ENCODE measurements at places on chromosomes 7 and 10.

DNA sequence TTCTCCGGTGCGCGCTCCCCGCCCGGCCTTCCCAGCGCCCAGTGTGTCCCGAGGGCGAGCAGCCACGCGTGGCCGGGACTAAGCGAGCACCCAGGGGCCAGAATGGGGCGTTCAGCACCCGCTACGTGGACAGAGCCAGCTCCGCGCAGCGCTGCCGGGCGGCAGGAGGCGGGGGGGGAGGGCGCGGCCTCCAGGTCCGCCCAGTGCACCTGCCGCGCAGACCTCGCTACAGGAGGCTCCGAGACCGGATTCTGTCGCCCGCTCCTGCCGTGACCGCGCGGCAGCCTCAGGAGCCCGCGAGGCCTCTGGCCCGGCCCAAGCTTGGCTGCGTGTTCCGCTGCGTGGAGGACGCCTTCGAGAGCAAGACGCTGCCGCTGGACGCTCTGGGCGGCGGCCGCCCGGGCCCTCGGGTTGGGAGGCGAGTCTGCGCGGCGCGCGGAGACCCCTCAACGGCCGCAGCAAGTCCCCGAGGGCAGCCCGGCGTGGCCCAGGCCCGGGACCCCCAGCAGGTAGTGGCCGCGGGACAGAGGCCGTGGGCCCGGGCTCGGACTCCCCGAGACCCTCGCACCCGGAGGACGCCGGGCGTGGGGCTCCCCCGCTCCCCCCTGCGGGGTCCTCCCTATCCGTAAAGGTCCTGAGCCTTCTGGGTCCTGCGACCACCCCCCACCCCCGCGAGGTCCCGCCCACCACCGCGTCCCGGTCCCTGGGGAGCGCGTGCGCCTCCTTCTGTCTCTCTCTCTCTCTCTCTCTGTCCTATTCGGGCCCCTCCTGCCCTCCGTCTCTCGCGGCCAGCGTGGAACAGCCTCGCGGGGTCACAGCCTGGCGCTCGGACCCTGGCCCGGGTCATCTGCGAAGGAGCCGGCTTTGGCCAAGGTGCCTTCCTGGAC lies 904 bp upstream of the DPYSL4 start:
- peak; percentile 25 for DNase-seq

- DNase-seq = peak; percentile 5
Observed at GRCh38 chr10:70537398-70538194, 59.0 kb downstream of the PALD1 start.

DNA sequence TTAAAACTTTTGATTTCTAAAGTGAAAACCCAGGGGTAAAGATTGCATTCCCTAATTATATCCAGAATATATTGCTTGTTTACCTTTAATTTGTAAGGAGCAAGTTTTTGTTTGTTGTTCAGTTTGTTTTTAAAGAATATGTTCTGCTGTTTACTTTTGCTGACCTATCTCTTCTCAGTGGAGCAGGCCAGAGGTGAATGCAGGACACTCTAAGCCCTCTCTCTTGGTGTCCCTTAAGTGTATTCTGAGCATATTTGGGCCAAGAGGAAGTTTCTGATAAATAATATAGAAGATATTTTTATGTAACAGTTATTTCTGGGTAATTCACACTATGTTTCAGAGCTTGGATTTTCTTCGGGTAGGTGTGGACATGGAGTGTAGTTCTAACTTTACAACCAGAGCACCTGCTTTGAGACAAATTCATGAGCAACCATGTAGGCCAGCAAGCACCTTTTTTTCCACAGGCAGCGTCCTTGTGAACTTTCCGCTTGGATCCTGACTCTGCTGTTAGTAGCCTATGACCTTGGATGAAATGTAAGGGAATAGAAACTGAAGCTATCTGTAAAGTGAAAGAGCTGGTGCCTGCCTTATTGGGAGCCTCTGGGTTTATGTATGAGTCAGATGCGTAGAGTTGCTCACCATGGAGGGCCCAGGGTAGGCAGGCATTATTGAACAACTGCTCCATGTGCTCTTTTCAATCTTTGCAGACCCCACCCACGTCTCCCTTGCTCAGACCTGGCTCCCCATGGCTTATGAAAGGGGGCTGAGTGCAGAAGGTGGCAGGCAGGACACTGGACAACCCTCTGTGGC lies 16.1 kb downstream of the OGDH start:
- DNase-seq = no peak

- DNase-seq = no peak
Observed at GRCh38 chr7:54827734-54828133, 68.7 kb upstream of the SEC61G start.

GRCh38 chr10:58010073-58010702 lies 257.5 kb downstream of the IPMK start:
- DNase-seq = no peak

DNA sequence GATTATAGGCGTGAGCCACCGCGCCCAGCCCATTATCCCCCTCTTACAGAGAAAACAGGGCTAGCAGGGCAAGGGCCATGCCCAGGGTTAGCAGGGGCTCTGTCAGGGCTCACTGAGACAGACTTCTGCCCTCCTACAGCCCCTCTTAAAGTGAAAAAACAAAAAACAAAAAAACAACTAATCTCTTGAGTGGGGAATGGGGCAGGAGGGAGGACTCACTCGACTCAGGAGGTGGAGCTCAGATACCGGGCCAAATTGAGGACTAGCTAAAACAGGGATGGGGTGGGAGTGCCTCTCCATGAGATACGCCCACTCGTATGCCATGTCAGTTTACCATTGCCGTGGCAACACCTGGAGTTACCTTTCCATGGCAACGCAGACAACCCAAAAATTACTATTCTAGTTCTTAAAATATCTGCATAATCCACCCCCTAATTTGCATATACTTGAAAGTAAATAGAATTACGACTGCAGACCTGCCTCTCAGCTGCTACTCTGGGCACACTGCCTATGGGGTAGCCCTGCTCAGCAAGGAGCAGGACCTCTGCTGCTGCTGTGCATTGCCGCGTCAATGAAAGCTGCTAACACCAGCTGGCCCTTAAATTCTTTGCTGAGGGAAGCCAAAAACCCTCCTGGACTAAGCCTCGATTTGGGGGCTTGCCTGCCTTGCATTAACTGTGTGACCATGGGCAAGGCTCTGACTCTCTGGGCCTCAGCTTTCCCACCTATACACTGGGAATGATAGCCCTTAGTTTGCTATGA lies 13.4 kb downstream of the SSC4D start:
- no peak for DNase-seq

GRCh38 chr7:100965723-100966541 lies 3.4 kb upstream of the MUC12 start:
- no peak for DNase-seq

DNA sequence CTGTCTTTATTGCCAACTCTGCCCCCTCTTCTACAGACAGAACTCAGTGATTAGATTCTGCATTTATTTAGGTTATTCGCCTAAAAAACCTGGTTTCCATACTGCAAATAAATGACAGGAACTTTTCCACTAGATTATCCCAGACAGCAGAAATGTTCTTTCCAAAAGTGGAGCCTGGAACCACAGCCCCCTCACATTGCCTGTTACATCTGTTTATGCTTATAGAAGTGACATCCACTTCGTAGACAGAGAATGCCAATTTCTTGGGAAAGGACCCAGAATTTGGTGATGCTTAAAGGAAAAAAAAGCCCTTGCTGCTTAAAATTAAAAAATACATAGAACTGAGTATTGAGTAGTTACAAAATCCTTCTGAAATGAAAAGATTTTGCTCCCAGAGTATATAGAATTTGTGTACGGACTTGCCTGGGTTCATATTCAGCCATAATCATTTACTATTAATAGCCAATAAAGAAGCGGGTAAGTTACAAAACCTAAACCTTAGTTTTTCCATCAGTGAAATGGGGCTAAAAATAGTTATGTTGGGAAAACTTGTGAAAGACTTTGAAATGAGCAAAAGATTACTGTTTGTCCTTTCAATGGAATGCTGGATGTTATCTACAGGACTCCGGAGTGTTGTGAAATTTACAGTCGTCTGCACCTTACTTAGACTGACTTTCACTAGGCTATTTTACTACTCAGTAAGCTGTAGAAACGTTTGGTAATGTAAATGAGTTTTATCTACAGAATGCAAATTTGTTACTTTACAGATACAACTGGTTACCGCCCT lies 1.1 kb upstream of the PPP1R9A start:
- no peak for DNase-seq

DNA sequence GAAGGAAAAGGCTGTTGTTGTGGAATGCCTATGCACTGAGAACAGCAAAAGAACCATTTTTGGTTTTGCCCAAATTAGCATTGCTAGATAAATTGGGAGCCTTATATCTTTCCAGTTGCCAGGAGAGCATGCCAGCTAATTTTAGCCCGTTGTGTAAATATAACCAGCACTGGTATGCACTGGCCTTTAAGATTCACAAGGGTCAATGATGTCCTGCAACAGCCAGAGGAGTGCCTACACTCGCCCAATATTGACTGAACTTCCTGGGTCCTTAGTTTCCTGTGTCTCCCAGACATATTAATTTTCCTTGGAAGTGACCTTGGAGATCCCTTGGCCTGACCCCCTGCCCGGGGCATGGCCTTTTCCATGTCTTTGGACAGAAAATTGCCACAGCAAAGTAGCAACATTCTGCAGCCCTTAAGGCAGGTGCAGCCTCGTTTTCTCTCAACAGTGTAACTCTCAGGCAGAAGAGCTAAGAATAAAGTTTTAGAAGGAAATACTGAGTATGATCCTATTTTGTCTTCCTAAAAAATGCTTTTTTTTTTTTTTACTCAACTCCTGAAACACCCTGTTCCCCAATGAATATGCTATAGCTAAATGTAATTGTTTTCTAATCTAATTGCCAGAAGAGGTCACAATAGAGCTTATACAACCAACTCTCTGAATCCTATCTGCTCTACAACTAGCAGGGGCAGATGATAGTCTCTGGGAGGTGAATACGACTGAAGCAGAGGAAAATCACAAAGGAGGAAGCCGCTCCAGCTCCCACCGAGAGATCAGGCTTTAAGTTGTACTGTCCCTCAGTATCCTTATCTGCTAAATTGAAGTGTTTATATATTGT lies 131.9 kb upstream of the PCGF5 start:
- DNase-seq = peak; percentile 23

DNA sequence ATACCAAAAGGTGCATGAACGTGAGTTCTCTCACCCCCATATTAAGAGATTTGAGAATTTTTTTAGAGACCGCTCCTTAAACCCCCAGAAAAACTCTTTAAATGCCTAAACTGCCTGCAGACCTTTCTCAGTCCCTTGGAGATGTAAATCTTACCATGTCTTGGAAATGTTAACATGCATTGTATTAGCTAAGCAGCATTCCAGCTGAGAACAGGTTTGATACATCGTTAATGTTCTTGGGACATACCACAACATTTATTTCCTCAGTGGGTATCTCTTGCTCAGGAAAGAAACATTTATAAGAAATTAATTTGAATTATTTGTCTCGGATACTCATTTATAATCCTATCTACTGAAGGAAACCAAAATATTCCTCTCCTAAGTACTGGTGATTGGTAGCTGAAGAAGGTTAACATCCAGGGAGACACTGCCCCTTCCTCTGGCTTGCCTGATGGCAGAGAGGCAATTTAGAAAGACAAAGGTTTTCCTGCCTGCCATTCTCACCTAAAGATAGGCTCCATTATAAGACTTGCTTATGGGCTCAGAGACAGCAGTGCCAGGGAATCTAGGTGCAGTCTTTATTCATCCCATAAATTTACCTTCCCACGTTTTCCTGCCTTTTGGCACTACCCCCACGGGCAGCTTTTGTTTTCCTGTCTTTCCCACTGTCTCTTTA lies 141.2 kb downstream of the COBL start:
- DNase-seq = no peak

GRCh38 chr10:72006026-72006425 lies 41.8 kb downstream of the CHST3 start:
- no peak for DNase-seq

DNA sequence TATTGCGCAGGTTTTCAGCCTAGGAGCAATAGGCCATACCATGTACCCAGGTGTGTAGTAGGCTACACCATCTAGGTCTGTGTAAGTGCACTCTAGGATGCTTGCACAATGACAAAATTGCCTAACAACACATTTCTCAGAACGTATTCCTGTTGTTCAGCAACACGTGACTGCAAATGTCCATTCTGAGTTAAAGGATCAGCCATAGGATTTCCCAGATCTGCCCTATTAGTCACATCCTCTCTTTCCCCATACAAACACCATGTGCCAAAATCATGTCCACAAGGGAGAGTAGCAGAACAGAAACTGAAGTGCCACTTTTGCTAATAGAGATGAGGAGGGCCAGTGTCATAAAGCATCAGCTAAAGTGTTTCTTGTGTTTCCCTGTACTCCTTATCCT lies 42.6 kb upstream of the AMPH start:
- no peak for DNase-seq

- DNase-seq = no peak
Observed at GRCh38 chr10:89653410-89653869, 8.4 kb upstream of the PANK1 start.

GRCh38 chr10:124608093-124608721 lies 136.0 kb downstream of the FAM53B start:
- no peak for DNase-seq

DNA sequence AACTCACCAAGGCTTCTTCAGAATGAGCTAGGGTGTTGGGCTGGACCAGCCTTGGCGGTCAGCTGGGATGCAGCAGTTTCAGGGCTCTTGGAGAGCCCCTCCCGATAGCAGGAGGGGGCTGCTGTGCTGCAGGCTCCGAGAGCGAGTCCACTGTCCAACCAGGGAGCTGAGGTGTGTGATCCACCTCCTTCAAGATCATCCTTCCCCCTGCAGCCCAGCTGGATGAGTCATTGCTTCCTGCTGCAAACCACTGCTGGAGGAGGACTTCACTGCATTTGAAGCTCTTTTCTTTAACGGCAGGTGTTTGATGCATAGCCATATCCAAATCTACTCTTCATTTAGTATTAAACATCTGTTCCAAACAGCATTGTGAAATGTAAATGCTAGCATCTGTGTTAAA lies 54.2 kb upstream of the EBF3 start:
- no peak for DNase-seq

- DNase-seq = no peak
Observed at GRCh38 chr7:73736885-73737284, 1.7 kb downstream of the ABHD11 start.

DNA sequence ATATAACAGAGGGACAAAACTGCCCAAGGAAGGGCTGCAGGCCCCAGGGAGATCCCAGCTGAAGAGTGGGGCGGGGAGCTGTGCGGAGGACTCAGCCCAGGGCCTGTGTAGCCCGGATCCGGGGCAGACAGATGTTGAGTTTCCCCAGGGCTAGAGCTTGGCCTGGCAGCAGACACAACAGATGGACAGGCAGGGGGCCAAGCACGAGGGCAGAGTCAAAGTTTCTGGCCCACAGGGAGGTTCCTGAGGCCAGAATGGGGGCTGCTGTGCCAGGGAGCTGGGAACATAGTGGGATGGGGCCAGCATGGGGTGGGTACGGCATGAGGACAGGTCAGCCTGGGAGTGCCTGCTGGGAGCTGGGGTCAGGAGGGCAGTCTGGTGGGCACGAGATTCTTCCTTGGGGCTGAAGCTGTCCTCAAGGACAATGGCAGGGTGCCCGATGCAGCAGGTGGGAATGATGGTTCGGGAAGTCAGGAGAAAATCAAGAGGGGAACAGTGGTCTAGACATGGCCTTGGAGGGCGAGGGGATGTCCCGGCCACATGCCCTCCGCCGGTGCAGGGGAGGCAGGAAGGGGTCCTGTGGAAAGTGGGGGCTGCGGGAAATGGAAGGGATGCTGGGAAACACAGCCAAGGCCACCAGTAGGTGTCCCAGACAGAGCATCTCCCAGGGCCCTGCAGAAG lies 519.1 kb upstream of the FOXK1 start:
- DNase-seq = no peak

GRCh38 chr7:25851332-25852210 lies 300.4 kb upstream of the NFE2L3 start:
- DNase-seq = peak; percentile 82

Measured in COR-L47 (cell line).